ENCODE measurements at places on chromosomes 7 and 10.

DNA sequence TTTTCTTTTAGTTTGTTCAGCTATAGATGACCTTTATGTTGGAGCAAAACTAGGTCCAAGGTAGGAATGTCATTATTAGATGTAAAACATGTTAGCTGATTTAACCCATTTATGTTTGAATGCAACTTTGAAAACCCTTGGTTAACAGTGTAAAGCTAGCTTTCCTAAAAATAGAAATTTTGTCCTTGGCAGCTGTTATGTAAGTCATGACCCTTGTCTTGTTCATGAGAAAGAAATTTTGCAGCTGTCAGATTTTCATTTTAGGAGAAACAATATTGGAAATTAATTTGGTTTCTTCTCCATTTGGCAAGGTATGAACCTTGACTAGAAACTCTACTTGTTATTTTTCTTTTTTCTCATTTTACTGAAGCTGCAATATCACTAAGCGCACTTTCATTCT is 23.9 kb upstream of the CCAR1 start:
- DNase-seq: no peak

DNA sequence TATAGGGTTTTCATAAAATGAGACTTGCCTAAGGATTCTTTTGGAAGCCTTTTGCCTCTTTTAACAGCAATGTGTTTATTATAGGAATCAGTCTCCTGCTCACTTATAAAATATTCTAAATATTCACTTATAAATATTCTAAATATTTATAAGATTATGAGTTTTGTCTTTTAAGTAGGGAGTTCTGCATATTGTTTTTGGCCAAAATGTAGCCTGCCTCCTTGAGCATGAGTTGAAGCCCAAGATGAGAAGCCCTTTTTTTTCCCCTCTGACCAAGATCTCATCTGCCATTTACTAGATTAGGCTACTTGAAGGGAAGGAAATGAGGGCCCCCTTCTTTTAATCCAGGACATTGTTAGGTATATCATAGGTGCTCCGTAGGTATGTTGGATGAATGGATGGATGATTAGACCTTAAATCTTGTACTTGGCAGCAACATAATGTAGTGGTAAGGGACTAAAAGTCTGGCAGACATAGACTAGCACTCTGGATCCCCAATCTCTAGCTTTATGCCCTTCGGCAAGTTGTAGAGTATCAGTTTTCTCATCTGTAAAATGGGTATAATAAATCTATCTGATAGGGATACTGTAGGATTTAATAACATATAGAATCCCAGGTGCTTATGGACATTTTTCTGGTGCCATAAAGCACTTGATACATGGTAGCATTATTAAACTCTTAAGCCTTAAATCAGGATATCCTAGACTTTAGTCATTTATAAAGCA is 59.1 kb downstream of the ARID5B start:
- no peak for DNase-seq

GRCh38 chr10:26212511-26212910 is 4.1 kb upstream of the GAD2 start:
- no peak for DNase-seq

GRCh38 chr7:70219061-70219460 is 620.8 kb downstream of the AUTS2 start:
- DNase-seq: no peak

DNA sequence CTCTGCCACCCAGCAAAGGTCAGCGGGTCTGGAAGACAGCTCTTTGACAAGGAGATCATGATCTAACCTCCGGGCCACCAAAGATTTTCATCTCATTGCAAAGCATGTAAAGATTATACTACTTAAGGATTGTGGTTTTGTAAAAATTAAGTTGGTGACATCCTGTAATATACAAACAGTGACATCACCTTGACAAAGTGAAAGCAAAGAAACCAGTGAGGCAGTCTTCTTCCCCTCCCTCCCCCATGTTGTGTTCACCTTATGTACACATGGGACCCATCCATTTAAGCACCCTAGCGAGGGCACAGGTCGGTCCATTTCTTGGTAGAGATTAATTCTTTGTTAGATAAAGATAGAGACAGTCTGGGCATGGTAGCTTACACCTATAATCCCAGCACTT is 3.9 kb downstream of the MDH2 start:
- DNase-seq: no peak

DNA sequence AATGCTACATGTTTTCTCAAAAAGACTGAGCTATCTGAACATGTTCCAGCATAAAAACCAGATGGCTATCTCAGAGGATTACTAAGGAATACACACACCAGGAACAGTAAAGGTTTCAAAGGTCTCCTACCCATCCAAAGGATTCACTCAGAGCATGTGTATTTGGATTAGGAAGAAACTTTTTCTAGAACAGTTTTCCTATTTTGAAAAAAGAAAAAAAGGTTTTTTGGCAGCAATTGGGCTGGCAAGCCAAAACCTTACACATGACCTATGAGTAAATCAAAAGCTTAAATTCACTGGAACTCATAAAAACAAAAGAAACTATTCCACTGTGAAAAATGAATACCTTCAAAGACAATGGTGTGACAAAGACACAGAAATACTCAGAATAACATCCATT is 9.6 kb downstream of the TPK1 start:
- DNase-seq: peak; percentile 11

- DNase-seq: no peak
Measured at GRCh38 chr7:132255898-132256297, 320.4 kb downstream of the PLXNA4 start.

DNA sequence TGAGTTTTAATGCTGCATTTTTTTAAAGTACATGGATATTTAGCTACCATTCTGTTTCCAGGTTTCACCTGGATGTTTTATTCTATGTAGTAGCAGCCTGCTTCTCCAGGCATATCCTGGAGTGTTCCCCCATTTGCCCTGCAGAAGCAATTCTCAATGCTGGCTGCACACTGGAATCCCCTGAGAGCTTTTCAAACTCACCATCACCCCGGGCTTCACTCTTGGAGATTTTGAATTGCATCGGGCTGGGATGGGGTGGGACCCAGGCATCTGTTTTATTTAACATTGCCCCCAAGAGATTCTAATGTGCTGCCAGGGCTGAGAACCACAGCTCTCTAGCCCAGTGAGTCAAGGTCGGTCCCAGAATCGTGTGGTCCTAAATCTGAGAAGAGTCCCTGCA is 113.2 kb upstream of the MACROH2A2 start:
- DNase-seq: no peak

DNA sequence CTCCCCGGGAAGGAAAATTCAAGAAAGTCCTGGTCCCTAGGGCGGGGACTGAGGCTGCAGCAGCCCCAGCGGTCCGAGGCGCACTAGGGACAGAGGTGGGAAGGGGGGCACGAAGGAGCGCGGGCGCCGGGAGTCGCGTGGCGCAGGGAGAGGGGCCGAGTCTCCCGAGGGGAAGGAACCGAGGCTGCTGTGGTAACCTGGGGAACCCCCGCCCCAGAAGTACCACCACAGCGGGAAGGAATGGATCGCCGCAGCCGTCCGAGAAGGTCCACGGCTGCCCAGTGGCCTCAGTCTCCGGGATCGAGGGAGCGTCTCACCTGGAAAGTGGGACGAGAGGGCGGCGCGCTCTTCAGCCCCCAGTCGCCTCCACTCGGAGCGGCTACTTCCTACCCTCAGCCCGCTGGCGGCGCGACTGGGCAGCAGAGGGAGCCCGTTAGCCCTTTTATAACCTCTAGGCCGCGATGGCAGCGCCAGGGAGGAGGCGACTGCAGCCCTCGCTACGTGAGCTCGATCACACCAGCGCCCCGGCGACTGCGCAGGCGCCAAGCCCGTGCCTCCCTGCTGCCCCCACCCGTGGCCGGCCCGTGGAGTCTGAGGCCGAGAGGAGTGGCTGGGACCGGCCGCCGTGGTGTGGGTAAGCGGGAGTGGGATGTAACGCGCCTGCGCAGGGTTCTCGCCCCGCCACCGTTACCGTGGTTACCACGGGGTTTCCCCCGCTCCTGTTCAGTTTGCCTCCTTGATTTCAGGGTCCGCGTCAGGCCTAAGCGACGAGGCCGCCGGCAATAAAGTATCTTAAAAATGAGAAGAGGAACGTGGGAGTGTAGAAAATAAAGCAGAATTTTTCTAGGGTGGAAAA is at the start of gene P4HA1:
Gene P4HA1, minus strand, starts transcription at position 418 of the 856 bp plus-strand sequence. CDS start 21,983 bp downstream, outside the sequence.
- DNase-seq: peak; percentile 100

DNA sequence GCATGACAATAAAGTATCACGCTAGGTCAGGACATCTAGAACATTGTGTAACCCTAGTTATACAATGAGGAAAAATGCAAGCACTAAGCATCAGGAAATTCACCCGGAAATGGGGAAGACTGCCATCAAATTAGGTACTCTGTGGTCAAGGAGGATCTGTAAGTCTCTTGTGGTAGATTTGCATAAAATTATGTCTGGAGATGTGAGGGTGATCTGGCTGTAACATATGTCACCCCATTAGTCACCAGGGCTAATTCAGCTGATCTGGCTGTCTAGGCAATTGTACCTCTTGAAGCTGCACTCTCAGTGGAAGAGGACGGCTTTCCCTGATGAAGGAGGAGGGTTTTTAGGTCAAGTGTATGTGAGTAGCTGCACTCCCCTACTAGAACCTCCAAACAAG is 14.8 kb downstream of the AKR1D1 start:
- DNase-seq: no peak

- DNase-seq: no peak
Measured at GRCh38 chr10:89241026-89241425, 10.5 kb downstream of the LIPA start.

- DNase-seq: no peak
Measured at GRCh38 chr10:110491346-110491745, 6.4 kb upstream of the DUSP5 start.

DNA sequence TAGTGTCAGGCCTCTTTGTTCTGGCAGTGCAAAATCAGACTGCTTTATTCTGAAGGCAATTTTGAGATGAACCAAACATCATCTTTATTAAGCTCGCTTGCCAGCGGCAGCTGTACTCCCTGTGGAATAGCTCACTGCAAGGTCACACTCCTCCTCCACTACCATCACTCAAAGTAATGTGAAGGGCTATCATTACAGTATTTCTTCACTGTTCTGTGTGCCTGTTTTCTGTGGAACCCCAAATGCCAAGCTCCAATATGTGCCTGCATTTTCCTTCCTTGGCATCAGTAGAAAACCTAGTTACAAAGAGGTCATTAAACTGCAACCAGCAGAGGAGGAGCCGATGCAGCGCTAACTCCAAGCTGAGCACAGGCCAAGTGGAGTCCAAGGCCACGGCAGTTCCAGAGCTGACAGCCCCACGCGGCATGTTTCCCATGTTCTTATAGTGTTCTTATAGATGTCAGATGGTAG is 21.4 kb downstream of the BCCIP start:
- no peak for DNase-seq

- no peak for DNase-seq
Measured at GRCh38 chr10:30036341-30036740, 23.0 kb downstream of the JCAD start.

GRCh38 chr7:22806752-22807151 is 15.9 kb downstream of the TOMM7 start:
- DNase-seq: no peak

DNA sequence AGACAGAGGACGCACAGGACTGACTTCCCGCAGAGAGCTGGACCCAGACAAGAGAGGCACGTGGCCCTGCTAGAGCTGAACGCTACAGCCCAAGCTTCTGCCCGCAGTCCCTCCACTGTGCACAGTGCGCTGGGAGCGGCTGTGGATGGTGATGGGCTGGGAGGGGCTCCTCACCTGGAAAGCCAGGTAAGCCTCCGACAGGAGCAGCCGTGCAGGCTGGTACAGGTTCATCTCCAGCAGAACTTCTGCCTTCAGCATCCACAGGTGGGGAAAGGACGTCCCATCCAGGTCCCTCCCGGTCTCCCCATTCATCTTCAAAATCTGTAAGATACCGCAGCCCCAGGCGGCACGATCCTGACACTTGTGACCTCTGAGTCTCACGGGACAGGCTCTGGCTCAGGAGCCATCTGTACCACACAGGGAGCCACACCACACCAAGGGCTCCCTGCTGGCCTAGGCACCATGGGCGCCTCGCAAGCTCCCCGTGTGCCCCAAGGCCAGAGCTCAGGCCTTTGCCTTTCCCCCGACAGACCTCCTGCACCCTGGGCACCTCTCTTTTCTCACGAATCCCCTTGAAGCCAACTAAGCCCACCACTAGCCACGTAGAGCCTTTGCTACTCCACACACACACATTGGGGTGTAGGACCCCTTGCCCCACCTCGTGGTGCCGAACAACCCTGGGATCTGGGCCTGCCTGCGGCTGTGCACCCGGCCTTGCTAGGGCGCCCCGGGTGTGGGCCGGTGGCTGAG is 76.3 kb downstream of the CFAP46 start:
- DNase-seq: no peak

DNA sequence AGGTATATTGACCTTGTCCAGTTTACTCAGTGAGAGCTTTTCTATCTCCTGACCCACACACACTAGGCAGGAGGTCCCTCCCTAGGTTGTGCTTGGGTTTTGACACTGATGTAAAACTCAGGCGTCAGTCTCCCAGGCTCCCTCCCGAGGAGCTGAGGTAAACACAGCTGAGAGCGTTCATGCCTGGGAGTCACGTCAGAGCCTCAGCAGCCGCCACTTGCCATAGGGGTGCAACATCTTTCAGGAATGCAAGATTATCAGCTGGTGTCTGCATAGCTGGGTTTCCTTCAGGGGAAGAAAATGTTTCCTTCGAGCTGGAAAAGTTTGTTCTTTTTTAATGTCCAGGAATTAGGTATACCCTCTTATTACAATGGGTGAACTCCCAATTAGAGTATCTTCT is 70.6 kb downstream of the FGFR2 start:
- DNase-seq: no peak

GRCh38 chr7:6653071-6654003 is 16.2 kb downstream of the ZNF316 start:
- no peak for DNase-seq

DNA sequence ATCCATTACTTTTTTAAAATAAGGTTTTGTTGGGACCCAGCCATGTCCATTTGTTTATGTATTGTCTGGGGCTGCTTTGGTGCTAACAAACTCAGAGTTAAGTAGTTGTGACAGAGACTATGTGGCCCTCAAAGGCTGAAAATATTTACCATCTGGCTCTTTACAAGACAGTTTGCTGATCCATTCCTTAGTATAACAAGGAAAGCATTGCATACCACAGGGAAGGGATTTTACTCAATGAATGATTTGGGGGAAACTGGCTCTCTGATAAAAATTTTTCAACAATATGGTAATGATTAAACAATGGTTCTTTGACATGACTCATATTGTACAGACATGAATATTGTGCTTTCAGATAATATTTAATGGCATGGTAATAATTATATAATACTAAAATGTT is 738.1 kb downstream of the KCNMA1 start:
- DNase-seq: peak; percentile 70

Measured in adipocyte (in vitro differentiated cells).